ENCODE measurements at places on chromosomes 3 and 15.

DNA sequence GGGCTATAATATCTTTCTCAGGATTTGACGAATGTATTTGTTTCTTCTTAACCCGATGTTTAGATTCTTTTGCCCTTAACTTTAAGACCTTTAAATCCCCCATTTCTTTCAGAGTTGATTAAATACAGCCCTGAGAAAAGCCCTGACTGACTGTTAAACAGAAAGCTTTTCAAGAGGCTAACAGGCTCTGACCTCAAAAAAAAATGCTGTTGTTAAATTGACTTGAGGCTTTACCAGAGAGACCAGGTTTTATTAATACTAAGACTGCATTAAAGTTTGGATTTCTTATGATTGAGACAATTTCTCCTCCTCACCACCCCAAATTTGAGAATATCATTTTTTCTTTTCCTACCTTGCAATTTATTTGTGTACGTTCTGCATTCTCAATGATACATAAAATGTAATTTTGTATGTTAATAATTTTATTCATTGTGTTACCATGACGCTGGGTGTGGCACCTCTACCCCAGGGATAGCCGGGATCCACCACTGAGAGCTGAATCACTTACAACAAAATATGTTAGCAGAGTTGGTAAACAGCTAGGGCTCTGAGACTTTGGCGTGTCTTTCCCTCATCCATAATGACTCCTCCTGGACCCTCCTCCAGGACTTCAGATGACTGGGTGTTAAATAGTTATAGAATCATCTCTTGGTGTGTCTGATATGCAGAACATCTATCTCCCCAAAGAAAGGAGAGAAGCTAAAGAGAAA is 753.5 kb downstream of the NAALADL2 start:
- no peak for DNase-seq

DNA sequence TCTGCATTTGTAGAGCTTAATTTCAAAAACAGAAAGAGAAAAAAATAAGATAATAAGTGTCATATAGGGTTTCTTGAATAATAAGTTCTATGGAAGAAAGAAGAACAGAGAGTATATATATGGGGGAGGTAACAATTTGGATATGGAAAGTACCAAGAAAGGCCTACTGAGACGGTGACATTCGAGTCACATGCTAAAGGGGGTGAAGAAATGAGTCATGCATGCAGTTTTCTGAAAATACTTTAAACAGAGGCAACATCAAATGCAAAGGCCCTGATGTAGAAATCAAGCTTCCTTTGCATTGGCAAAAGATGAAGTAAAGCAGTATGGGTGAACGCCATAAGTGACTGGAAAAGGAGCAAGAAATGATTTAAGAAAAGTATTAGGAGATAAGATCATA is 371.6 kb upstream of the ZNF385D start:
- DNase-seq: no peak

GRCh38 chr3:81776643-81777042 is 15.2 kb upstream of the GBE1 start:
- no peak for DNase-seq

- DNase-seq: no peak
These were observed 44.9 kb downstream of the SCAPER start for GRCh38 chr15:76860201-76860600.

- DNase-seq: no peak
These were observed 37.5 kb upstream of the MFGE8 start for GRCh38 chr15:88950600-88951160.

DNA sequence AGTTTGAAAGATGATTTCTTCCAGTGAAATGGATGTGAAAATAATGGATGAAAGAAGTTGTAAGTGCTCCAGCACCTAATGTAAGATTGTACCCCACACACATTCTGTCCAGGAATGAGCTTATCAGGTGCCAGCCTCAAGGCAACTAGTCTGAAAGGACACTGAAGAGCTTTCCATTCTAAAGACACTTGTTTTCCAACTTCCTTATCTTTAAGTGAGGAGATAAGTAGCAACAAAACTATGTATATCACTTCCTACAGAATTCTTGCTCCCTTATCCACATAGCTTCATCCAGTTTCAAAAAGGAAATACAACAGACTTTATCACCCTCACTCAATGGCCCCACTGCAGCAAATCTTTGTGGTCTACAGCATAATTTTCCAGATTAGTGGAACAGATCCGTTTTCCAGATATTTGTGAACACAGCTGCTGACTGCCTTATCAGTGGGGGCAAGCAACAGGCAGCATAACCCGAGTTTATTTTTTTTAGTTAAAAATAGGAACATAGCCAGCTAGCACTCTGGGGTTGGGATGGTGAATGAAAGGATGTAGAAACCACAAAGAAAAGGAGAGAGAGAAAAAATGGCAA is 60.6 kb downstream of the CD200R1L start:
- DNase-seq: no peak

- DNase-seq: no peak
These were observed 220.8 kb downstream of the ZNF621 start for GRCh38 chr3:40745381-40746106.
